Hippocampal formation (tissue), 2 donors: ENCODE measurements at places on chromosomes 6 and 20.
A peak's percentile ranks its signal among the peaks of the same experiment; 100 is the strongest.

DNA sequence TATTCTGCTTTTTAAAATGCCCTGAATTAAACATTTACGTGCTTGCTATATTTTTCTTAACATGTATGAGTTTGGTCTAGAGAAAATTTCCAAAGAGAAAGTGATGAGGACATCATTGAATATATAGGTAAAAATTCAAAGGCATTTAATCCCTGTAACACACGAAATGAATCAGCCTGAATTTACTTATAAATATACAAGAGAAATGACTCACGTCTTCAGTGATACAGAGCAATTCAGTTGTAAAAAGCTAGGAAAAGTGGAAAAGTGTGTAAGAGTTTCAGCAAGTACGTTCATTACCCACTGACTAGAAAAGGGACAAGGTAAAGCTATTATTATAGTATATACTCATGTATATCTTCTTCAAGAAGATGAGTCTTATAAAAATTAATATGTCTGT, 124.8 kb downstream of the HIVEP1 start:
- DNase-seq: no peak

DNA sequence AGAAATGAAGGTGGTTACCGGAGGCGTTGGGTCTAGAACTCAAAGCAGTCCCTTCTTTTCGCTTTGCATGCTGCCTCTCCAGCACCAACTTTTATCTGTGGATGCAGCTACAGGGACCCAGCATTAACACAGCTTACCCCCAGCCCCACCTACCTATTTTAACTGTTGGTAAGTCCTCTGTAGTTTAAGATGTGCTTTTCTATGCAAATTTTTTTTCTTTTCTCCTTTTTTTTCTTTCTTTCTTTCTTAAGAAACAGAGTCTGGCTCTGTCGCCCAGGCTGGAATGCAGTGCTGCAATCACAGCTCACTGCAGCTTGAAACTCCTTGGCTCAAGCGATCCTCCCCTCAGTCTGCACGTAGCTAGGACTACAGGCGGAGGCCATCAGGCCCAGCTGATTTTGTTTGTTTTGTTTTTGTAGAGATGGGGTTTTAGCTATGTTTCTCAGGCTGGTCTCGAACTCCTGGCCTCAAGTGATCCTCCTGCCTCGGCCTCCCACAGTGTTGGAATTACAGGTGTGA, 6.5 kb upstream of the USP45 start:
- no peak for DNase-seq

- no peak for DNase-seq
Measured at GRCh38 chr6:46080111-46080510, 49.7 kb upstream of the ENPP4 start.

GRCh38 chr6:84546427-84546914, 217.9 kb downstream of the TBX18 start:
- no peak for DNase-seq

DNA sequence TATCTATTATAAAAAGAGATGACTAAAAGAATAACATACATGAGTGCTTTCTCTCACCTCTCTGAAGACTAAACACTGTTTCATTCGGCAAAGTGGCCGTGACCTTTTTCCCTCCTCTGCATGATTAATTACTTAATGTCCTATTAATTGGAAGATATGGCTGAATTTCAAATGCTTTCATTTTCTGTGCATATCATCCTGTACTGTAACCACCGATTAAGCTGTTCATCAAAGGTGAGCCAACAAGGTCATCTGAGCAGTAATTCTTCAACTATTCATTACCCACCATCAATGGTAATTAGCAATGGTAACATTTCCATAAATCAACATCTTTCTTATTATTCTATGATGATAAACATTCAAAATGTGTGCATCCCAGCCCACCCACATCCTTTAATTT, 125.2 kb downstream of the PTPRK start:
- DNase-seq: no peak

DNA sequence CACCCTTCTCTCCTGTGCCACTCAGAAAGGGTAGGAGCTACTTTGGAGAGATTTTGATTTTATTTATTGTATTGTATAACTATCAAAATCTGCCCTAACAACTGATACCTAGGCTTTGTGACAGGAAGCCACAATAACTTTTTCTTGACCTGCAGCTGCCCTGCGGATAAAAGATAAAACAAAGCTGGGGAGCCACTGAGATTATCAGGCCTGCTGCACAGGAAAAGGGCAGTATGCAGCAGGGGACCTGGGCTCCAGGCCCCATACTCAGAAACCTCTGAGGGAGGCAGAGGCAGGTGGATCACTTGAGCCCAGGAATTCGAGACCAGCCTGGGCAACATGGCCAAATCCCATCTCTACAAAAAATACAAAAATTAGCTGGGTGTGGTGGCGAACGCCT, 980 bp upstream of the SNX21 start:
- DNase-seq: no peak

DNA sequence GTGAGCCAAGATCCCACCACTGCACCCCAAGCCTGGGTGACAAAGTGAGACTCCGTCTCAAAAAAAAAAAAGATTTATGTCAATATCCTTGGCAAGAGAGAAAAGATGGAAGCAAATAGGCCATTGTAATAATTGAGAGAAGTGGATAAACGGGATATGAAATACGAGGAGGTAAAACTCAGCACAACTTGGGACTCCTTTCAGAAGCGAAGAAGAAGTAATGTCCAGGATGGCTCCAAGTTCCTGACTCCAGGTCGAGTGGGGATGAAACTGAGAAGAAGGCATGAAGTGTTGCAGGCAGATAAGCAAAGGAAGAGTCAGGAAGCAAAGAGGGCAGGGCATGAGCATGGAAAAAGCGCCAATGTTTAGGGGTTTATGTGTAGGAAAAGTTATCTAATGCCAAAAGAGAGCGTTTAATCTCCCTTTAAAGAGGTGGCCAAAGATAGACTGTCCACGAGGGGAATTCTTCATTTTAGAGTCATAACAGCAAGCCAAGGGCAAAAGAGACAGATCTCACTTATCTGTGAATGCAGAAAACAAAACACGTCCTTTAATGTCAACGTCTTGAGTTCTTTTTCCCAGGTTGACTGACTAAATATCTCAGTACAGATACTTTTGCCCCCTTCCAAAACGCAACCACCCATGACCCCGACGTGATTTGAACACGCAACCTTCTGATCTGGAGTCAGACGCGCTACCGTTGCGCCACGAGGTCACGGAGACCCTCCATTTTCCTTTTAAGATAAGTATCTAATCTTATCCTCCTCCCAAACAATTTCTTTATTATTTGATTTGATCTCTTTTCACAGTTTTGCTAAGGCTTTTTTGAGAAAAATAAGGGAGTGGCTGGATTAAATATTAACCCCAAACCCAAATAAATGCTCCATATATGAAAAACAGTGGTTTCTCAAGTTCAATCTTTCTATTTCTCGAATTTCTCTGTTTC, 46.3 kb upstream of the BTN3A2 start:
- DNase-seq: no peak

DNA sequence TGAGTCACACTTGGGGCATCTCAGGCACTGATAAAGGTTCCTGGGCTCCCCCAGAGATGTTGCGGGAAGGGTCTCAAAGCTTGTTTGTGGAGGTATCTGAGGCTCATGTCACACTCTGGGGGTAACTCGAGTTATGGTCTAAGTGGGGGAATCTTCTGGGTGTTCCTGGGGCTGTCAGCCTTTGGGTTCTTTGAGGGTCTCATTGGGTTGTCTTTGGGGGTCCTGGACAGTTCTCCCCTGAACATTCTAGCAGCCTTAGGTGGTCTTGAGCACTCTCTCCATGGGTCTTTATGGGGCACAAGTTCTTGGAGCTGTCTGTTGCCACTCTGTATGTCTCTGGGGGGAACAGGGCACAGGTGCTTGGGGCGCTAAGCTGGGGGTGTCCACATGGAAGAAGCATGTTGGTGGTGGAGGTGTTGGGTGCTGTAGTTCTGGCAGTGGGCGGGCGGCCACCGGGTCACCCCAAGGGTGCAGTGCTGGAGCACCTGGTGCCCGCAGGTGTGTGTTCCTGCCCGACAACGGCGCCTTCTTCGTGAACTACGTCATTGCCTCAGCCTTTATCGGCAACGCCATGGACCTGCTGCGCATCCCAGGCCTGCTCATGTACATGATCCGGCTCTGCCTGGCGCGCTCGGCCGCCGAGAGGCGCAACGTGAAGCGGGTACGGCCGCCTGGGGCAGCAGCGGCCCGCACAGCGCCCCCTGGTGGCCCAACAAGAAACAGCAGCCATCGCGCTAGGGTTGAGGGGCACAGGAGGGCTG, 7.1 kb upstream of the CAPN11 start:
- peak; percentile 14 for DNase-seq

GRCh38 chr6:50236164-50236563, 186.4 kb upstream of the DEFB112 start:
- no peak for DNase-seq

- no peak for DNase-seq
Measured at GRCh38 chr6:21836277-21836676, 242.7 kb downstream of the SOX4 start.

GRCh38 chr6:102039441-102039840, 645.9 kb downstream of the GRIK2 start:
- no peak for DNase-seq

DNA sequence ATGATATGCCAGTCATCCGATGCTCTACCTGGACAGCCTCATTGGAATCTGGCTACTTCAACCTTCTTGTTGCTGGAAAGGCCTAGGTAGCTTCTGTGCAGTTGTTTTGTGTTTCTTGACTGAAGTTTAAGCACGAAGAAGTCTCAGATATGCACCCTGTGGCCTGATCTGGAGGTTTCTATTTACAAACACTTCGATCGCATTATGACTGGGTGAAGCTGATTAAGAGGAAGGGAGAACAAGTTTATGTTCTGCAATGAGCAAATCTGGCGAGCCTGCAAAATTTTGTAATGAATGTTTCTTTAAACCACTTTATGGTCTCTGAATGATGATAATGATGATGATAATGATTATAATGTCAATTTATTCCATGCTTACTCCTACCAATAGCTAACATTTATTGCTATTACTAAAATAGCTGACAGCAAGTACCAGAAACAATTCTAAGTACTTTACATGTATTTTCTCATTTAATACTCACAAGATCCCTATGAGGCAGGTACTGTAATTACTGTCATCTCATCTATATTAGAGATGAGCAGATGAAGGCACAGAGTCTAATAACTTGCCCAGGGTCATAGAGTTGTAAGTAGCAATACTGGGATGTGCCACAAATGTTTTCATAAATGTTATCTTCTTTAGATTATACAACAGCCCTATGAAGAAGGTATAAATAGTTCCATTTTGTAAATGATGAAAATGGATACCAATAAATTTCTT, 126.1 kb upstream of the UST start:
- DNase-seq: no peak

GRCh38 chr20:4767084-4767483, 45.4 kb downstream of the PRND start:
- DNase-seq: no peak

DNA sequence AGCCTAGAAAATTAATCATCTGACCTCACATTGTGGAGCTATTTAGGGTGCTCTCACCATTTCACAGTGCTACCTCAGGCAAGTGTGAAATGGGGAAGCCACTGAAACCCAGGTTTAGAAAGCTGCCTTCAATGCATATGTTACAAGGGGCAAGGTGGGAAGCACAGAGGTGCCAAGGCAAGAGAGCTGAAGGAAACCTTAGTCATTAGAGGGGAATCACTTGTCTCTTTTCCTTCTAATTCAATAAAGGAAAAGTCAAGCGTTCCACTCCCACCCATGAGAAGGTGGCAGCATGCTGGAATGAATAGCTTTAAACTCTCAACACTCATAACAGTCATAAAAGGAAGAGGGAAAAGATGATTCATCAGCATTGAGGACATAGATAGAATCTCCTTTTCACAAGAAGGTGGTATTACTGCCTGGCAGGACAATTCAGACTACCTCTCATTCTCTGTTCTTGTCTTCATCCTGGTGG, 251.9 kb upstream of the IRAK1BP1 start:
- no peak for DNase-seq

- no peak for DNase-seq
Measured at GRCh38 chr20:2446845-2447244, 23.7 kb downstream of the SNRPB start.

- no peak for DNase-seq
Measured at GRCh38 chr6:65052626-65053025, 654.4 kb downstream of the EYS start.

GRCh38 chr20:41540918-41541317, 77.3 kb downstream of the CHD6 start:
- DNase-seq: no peak

GRCh38 chr6:14381829-14382677, 264.5 kb downstream of the CD83 start:
- DNase-seq: no peak

GRCh38 chr6:159089443-159089842, 44.7 kb upstream of the TAGAP start:
- no peak for DNase-seq

GRCh38 chr6:83221889-83222479, 28.8 kb downstream of the RWDD2A start:
- DNase-seq: peak; percentile 60
